ENCODE measurements at places on chromosomes 7 and 10.

- DNase-seq, result no peak
Observed at GRCh38 chr10:83801983-83802382, 337.3 kb upstream of the GHITM start.

DNA sequence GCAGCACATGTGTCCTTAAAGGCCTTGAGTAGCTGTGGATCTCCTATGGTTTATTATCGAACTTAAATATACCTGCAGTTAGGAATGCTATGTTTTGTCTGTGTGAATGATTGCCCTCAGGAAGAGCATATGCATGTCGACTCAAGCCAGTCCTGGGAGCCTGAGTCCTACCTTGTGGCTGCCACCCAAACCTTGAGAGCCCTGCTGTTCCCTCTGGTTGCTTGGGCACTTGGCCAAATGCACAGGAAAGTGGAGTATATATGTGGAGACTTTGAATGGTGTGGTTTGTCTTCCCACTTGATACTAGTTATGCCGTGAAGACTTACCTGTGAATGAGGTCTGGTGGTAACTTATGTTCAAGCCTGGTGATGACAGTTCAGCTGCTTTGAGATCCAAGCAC is 409.8 kb downstream of the LRMDA start:
- no peak for DNase-seq

GRCh38 chr7:494259-494687 is 25.4 kb downstream of the PDGFA start:
- peak; percentile 78 for DNase-seq

GRCh38 chr7:132251327-132251659 is 325.0 kb downstream of the PLXNA4 start:
- peak; percentile 49 for DNase-seq

DNA sequence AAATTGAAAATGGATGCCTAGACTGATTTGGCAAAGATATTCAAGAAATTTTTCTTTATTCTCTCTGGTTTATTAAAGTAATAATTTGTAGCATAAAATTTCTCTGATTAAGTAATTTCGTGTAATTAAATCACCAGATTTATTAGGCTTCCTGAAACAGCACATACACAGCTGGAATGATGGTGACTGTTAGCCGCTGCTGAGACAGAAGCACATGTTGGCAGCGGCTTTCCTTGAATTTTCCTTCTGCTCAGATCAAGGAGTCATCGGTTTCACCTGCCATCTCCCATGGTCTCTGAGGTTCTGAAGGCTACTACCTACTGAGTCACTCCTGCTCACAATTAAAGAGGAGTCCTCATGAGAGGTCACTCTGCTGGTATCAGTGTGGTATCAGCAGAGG is 101.5 kb downstream of the GFRA1 start:
- no peak for DNase-seq

DNA sequence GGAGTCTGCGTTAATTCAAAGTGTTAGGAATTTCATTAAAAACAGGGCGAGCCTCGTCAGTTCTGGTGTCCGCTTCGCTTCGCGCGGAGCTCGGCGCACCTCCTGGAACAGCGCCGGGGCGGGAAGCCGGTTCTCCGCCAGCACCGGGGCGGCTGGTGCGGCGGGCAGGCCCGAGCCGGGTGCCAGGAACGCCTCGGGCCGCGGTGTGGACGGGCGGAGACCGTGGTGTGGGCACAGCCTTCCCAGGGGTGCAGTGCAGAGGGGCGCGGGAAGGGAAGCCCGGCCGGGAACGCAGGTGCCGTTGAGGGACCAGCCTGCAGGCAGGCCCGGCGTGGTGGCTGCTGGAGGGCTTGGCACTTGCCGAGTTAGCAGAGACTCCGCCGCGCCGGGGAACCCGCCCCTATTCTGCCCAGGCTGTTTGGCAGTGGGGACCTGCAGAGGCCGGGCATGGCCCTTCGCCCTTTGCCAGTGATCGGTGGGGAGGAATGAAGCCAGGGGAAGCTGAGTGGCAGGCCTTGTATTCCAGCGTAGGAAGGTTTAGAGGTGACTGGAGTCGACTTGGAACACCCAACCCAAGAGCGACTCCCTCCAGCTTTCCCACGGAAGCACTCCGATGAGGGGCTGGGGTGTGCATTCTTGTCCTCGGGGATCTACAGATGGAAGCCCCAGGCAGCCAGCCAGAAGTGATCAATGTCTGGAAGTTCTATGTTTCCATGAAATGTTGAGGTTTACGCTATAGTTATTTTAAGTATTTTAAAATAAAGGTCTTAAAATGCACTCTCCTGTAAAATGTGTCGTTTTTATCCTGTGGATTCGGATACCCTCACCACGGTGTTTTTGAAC is 945 bp upstream of the RHEB start:
- no peak for DNase-seq

DNA sequence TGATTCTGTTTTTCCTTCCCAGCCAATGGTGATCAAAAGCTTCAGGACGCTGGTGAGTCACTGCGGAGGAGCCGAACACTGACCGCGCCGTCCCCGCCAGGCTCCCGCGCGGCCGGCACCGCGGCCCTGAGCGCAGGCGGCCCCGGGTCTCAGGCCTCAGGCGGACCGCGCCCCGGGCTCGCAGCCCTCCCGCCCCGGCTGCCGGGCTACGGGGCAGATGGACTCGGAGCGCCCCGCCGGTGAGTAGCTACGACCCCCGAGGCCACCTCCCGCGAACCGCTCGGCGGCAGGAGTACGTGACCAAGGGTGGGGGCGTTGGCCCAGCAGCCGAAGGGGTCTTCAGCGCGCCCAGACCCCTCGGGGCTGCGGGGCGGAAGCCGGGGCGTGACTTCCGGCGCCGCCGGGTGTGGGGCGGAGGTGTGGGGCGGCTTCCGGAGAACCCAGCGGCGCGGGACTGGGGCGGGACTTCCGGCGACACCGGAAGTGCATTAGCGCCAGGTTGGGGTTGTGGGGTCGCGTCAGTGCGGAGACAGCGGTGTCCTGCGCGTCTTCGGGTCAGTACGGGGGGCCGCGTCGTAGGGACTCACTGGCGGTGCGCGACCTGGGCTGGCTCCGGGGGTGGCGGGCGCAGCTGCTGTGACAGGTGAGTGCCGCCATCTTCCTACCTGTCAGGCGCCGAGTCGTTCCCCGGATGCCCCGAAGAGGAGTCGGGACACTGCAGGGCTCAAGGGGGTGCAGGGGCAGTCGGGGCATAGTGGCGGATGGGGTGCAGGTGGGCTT is at the start of gene WDR37:
Gene WDR37 (plus strand): TSS at position 60 of the 780 bp plus-strand sequence. CDS start 15,771 bp downstream, outside the sequence.
- DNase-seq, result peak; percentile 69

DNA sequence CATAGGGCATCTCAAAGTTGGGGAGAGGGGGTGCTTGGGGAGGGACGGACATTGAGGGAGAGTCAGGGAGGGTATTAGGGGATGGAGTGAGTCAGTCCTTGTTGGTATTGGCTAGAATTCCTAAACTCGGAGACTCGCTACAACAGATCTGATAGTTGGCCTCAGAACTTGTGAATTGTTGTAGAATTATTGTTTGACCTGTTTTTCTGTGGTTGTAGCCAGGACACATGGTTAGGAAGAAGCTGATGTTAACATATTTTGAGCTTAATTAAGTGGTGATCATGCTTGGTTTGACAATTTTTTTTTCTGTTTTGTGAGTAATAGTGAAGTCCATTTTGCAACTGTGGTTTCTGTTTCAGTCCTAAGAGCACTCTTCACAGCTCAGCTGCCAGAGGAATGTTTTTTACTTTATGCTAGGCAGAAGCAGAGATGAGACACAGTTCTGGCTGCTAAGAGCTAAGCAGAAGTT is 1190.3 kb upstream of the C7orf33 start:
- no peak for DNase-seq

DNA sequence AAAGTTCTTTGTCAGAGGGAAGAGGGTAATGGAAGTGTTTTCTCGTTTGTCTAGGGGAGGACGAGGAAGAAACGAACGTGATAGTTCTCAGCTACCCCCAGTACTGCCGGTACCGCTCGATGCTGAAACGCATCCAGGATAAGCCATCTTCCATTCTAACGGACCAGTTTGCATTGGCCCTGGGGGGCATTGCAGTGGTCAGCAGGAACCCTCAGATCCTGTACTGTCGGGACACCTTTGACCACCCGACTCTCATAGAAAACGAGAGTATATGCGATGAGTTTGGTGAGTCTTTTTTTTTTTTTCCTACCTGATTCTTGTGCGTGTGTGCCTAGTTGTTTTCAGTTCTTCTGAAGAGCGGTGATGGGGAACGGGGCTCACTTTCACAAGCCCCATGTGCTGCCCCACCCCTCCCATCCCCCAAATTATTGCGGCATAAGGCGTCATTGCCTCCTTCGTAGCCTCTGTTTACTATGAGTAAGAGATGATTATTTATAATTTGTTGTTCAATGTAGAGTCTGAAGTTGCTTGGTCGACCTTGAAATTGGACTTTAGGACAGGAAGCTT is 98.6 kb downstream of the ARID5B start:
- no peak for DNase-seq

GRCh38 chr10:112481602-112482001 is 34.6 kb downstream of the VTI1A start:
- no peak for DNase-seq

Data from urothelium cell line (cell line).